ENCODE measurements at places on chromosomes 5 and 9.

GRCh38 chr9:79672236-79672635 lies 100.5 kb downstream of the TLE4 start:
- DNase-seq: no peak

GRCh38 chr5:121667292-121667691 lies 184.4 kb upstream of the FTMT start:
- DNase-seq: no peak

- no peak for DNase-seq
Measured at GRCh38 chr5:55692509-55692908, 19.6 kb downstream of the SLC38A9 start.

- DNase-seq: no peak
Measured at GRCh38 chr5:81334304-81335061, 33.1 kb downstream of the ZCCHC9 start.

GRCh38 chr5:67014957-67015400 lies 181.6 kb downstream of the CD180 start:
- no peak for DNase-seq

GRCh38 chr5:154309371-154309745 lies 118.8 kb downstream of the GALNT10 start:
- no peak for DNase-seq
